ENCODE measurements at places on chromosomes 7 and 10.

GRCh38 chr10:12971001-12971788, 30.3 kb downstream of the CCDC3 start:
- DNase-seq: no peak

GRCh38 chr10:77247031-77247990, 390.3 kb downstream of the KCNMA1 start:
- no peak for DNase-seq

- peak; percentile 73 for DNase-seq
These were observed 1.0 kb downstream of the HSPB1 start for GRCh38 chr7:76303202-76304147.

- no peak for DNase-seq
These were observed 43.7 kb upstream of the WASL start for GRCh38 chr7:123792547-123792946.

- no peak for DNase-seq
These were observed 13.1 kb downstream of the ADGRA1 start for GRCh38 chr10:133100706-133101415.

GRCh38 chr7:33774762-33775523, 130.4 kb upstream of the BMPER start:
- no peak for DNase-seq

- no peak for DNase-seq
These were observed 282.8 kb downstream of the ARHGAP12 start for GRCh38 chr10:31645786-31646185.

GRCh38 chr7:102220960-102221800, 65.5 kb upstream of the SH2B2 start:
- DNase-seq: no peak

GRCh38 chr7:117008886-117009531, 55.7 kb downstream of the ST7 start:
- no peak for DNase-seq

GRCh38 chr10:29595636-29596225, 39.0 kb downstream of the SVIL start:
- no peak for DNase-seq

GRCh38 chr7:132394283-132395198, 181.7 kb downstream of the PLXNA4 start:
- no peak for DNase-seq

DNA sequence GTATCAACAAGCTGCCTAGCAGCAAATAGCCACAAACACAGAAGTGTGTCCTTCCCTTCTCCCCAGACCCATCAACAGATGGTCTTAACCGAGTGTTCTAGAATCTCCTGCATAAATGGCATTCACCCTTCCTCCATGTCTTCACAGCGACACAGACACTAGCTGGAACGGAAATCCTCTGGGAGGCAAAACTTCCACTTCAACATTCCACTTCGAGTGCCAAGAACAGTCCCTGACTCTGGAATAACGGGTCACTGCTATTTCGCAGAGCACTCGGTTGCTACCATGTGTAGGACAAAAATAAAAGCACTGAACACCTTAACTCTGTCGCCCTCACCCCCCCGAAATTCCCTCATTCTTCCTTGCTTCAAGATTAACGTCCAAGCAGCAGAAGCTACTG, 65.1 kb downstream of the SFMBT2 start:
- DNase-seq: no peak

GRCh38 chr10:71880425-71881306, 29.6 kb upstream of the PSAP start:
- DNase-seq: no peak

GRCh38 chr10:130200179-130201042, 64.2 kb downstream of the GLRX3 start:
- no peak for DNase-seq

DNA sequence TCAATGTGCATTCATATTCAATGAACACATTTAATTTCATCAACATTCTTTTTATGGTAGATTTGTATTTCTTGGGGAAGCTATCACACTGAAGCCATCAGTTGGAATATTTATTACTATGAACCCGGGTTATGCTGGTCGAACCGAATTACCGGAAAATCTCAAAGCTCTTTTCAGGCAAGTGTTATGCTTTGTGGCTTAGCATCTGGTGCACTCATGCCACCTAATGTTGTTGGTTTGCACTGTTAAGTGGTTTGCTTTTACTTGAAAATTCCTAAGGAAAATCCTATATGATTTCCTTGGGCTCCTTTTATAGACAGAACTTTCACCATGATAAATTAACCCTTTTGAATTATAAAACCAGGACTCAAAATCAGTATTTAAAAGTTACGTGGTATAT, 147.9 kb downstream of the DNAH11 start:
- no peak for DNase-seq

DNA sequence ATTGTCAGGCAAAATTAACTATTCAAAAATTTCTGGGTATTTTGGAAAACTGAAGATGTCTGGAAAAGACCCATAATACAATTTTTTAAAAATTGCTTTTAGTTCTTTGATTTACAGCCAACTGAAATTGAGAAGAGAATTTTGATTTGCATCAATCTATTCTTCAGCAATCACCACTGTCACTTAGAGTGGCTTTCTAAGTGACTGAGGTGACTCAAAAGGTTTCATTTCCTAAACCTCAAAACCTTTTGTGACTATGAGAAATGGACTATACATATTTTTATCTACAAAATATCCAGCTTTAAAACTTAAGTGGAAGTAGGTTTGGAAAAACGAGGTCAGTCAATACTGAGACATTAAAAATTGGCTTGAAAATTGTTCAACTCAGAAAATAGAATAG, 60.0 kb downstream of the ENO4 start:
- no peak for DNase-seq

DNA sequence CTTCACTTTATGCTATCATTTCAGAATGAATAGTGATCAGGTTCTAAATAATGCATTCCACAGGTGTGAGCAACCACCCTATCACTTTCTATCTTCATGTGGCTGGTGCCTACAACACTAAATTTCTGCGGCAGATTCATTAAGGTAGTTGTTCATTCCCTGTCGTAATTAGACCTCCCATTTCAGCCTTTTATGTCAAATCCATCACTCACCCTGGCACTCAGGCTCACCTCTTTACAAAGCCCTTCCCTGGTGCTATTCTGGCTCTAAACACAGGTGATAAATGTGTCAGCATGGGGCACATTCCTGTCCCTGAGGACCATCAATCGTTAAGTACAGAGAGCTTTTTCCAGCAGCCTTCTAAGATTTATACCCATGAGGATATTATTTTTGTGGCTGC, 300.0 kb upstream of the C7orf33 start:
- DNase-seq: no peak

- peak; percentile 37 for DNase-seq
These were observed 3.5 kb downstream of the ARID5B start for GRCh38 chr10:61904733-61905725.

DNA sequence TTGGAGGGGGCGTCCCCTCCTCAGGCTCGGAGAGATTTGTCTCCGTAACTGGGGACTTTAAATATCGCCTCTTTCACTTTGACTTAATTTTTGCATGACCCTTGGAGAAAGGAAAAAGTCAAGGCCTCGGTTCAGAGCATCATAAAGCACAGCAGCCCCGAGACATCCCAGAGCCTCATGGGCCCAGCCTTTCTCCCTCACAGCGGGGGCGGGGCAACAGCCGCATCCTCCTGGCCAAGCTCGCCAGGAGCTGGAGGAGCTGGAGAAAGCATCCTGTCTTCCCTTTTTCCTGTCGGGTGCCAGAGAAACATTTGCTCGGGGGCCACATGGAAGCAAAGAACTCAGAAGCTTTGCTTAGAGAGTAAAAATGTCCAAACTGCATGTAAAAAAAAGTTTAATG, 43.6 kb upstream of the DPYSL4 start:
- DNase-seq: no peak

DNA sequence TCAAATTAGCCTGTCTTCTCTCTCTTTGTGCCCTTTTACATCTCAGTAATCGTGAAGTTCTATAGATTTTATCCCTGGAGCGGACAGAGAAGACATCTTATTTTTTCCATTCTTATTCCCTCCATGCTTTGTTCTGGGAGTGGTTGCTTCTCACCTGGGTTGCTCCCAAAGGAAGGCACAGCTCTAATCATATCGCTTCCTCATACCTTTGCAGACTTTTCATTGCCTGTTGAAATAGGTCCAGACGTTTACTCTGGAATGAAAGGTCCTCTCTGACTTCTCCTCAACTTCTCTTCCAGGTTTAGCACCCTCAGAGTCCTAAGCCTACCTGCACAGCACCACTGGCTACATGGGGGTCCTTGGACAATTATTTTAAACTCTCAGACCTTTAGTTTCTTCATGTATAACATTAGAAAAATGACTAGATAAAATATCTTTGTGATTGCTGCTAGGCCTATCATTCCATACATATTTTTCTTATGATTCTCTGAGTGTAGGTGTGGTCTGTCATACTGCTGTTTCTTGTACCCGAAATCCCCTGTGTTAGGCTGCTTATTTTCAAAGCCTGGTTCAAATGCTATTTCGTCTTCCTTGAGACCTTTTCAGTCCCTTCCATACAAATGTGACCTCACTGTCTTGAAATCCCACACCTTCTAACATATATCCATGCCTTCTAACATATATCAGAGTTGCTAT, 418.1 kb downstream of the GFRA1 start:
- no peak for DNase-seq

- DNase-seq: no peak
These were observed 25.1 kb downstream of the PARD3 start for GRCh38 chr10:34789966-34790506.

GRCh38 chr7:81355911-81356310, 413.9 kb downstream of the HGF start:
- DNase-seq: no peak

DNA sequence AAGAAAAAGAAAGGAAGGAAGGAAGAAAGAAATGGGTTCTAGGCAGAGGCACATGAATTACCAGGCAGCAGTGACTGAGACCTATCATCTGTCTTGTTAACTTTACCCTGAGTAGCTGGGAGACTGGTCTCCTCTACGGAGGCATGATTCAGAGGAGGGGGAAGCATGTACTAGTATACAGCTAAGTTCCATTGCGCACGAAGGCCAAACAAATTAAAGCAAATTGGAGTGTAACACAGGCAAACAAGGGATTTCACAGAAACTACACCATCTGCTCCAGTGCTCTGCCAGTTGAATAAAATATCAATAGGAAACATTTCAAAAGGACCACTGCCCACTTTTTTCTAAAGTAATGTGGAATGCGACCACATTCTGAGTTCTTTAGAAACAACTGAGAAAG, 65.9 kb upstream of the RSU1 start:
- no peak for DNase-seq

- DNase-seq: no peak
These were observed 75.1 kb downstream of the DNAH11 start for GRCh38 chr7:21617916-21618390.

DNA sequence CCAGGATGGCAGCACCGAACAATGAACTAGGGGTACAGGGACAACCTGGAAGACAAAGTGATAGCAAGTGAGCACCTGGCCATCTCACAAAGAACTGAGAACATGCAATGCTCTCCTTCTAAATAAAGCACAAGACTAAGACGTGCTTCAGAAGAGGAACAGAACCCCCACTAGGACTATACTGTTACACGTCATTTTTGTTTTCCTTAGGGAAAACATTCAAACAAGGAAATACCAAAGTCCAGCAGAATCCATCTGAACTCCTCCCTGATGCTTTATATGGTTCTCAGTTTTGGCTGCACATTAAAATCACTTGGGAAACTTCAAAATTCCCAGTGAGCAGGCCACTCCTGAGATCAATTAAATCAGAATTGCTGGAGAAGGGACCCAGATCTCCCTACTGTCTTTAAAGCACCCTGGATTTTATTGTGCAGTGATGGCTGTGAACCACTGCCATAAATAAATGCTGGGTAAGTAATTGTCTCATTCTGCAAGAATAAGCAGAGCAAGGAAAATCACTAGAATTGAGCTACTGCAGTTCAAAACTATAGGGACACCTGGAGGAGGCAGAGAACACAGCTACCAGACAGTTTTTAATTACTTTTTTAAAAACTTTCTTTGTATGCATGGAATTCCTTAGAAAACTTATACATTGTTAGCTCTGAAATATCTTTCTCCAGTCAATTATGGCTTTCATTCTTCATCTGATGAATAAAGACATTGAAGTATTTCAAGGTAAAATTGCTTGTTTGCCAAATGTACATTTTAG, 866.5 kb upstream of the GHITM start:
- DNase-seq: no peak

GRCh38 chr7:130927062-130927461, 193.1 kb upstream of the KLF14 start:
- no peak for DNase-seq

DNA sequence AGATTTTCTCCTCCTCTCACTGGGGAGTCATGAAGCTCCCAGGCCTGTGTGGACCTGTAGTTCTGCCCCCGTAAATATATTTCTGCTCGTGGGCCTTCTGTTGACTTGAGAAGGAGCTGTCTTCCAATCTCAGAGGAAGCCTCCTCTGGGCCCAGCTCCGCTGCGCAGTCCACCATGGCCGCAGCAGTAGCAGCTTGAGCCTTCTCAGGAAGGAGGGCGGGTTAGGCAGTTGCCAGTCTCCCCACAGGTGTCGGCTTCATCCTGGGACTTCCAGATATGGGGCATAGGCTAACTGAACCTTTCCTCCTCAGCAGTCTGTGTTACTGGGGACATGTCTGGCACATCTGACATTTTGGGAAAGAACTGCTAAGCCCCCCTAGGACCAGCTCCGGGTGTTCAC, 62.9 kb upstream of the TRIM8 start:
- no peak for DNase-seq

Data from activated T-helper 1 cell treated with anti-CD3 and anti-CD28 coated beads, Interleukin-2, amount 50 U/mL, for 16 hours (primary cell).